ENCODE measurements at places on chromosomes 6 and 20.

DNA sequence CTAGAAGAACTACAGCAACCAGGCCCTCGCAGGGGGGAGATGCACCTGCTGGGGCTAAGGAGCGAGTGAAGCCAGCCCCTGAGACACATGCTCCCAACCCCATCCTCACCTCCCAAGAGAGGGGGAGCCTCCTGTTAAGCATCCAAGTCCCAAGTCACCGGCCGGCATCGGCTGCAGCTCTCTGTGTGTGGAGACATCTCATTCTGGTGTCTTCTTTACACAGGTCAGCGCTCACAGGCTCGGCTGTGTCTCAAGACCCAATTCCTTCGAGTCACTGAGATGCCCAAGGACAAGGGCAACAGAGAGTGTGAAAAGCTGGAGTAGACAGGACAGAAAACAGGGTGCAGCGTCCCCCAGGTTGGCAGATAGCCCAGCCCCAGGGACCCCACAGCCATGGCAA, 21.1 kb upstream of the MRGBP start:
- DNase-seq: no peak

GRCh38 chr20:62370807-62371587, 3.9 kb upstream of the LAMA5 start:
- DNase-seq: peak; percentile 86

DNA sequence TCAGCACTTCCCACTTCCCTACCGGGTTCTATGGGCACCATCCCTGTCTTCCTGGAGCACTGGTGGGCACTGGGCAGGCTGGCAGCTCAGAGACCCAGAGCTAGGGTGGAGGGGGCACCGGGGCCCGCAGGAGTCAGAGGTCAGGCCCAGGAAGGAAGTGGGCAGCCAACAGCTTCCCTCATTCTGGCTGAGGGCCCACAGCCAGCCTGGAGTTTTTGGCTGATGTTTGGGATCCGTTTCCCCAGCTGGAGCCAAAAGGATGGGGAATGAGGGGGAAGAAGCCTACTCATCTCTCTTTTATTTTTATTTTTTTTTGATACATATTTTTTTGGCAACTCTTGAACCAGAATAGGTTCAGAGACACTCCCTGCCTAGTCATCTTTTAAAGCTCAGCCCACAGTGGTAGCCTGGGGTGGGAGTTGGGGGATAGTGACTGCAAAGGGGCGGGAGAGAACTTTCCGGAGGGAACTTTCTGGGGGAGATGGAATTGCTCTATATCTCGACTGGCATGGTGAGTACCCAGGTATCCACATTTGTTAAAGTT, 54.2 kb upstream of the MLN start:
- DNase-seq: no peak

DNA sequence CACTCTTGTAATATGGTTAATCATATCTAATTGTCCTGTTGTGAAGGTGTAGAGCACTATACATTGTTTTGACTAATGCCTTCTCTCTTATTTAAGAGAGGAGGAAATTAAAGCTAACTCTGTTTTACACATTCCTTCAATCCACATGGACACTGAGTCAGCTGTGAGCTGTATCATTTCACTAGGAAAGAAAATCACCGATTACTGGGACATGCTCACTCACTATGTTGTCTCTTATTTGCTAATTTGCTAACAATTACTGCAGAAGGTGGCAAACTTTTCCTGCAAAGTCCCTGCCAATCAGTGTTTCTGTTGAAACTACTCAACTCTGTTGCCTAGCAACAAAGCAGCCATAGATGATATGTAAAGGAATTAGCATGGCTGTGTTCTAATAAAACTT, 98.2 kb downstream of the BCAS1 start:
- no peak for DNase-seq

GRCh38 chr6:125612345-125612846, 137.0 kb upstream of the HEY2 start:
- no peak for DNase-seq

GRCh38 chr6:33324125-33324524, 6.6 kb upstream of the ZBTB22 start:
- no peak for DNase-seq

DNA sequence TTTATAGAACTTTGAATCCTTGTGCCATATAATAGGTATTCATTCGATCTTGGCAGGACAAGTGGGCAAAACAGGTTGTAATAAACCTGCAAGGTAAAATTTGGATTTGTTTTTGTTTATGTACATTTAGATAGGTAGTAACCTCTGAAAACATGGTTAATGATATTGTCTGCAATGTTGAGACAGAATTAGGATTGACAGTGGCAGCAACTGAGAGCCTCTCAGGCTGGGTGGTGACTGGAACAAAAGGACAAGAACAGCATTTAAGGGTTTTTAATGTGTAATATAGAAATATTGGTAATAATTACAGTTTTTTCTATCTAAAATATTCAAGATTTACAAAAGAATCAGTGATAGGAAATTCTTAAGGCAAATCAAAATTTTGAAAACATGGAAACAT, 382.0 kb downstream of the TFAP2B start:
- no peak for DNase-seq

DNA sequence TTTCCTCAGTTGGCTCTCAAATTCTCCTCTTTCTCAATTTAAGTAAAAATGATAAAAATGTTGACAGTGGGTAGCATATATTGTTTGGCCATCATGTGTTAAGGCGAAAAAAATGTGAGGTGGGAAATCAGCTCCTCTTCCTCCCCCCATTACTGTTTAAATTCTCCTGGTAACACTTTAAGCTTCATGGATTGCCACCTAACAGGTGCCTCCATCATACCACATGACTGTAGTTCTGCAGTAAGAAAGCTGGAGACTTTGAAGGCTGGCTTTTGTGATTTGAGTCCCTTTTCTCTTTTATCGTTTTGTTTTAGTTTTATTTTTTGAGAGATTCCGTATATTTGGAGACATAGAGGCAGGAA, 1.2 kb downstream of the ZFAND3 start:
- no peak for DNase-seq

DNA sequence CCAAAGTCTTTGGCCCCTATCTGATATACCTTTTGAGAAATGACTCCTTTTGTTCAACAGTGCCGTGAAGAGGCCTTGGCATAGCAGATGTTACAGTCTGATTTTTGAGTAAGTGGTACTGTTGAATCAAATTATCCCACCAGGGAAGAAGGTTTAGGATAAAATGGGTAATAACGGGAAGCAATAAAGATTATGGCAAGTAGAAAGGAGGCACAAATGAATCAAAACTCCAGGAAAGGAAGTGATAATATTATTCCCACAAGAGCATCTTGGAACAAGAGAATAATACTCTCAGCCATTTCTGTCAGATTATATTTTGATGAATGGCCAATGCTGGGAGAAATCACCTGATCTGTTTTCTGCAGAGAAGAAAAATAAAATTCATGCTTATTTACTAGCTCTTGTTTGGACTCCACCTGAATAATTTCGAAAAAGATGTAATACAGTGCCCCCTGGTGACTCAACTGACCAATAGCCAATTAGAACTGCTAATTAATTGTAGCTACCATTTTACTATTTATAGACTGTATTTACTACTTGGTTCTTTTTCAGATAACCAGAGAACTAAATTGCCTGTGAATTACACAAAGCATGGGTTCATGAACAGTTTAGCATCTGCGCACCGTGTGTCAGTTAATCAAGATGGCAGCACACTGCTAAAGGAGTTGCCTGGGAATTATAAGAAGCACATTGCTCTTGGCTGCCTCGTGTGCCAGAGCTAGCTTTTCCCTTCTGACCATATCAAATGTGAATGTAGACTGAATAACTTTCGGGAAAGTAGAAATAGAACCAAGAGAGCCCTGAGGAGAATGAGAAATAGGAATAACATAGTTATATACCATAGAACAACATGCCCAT, 78.5 kb upstream of the TRDN start:
- DNase-seq: no peak

DNA sequence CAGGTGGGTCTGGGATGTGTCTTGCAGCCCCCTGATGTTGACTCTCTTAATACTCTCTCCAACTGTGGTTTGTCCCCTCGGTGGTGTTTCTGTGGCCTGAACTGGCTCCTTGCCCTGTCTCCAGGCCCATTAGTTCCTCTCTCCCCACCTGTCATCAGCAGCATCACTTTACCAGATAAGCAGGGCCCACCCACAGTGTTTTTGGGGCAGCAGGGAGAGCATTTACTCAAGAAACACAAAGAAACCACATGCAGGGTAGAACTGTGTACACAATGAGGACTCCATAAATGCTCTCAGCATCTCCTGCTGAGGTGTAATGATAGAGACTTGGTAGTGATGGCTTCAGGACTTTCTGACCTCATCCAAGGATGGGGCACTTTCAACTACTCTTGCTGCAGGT, 20.2 kb upstream of the MRPS18A start:
- DNase-seq: no peak

DNA sequence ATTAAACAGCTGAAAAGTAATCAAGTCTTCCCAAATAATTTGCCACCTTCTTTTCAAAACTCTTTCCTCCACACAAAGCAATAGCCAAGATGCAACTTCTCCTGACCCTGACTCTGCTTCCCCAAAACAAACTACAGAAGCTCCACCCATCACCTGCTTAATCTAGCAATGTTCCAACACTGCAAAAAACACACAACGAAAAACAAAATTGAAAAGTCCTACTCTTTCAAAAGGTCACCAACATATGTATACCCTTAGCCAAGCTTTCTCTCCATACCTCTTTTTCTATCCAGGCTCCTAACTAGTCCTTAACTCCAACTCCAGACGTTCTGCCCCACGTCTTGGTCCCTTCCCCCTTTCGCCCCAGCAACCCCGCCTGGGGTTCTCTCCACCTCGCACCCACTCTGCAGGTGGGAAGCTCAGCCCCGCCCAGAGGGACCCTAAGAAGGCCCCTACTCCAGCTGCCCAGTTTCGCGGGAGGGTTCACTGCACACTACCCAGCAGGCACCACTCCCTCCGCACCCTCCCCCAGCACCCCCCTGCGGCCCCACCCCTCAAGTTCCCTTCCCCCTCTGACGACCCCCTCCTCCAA, 717 bp downstream of the CSNK2A1 start:
- peak; percentile 63 for DNase-seq

- no peak for DNase-seq
These were observed 1088.2 kb upstream of the CITED2 start for GRCh38 chr6:140462453-140463311.

GRCh38 chr6:16441262-16441661, 202.9 kb downstream of the GMPR start:
- no peak for DNase-seq

- no peak for DNase-seq
These were observed 42.0 kb downstream of the THEMIS start for GRCh38 chr6:127858727-127859391.

GRCh38 chr6:45605971-45606370, 228.2 kb upstream of the SUPT3H start:
- no peak for DNase-seq

DNA sequence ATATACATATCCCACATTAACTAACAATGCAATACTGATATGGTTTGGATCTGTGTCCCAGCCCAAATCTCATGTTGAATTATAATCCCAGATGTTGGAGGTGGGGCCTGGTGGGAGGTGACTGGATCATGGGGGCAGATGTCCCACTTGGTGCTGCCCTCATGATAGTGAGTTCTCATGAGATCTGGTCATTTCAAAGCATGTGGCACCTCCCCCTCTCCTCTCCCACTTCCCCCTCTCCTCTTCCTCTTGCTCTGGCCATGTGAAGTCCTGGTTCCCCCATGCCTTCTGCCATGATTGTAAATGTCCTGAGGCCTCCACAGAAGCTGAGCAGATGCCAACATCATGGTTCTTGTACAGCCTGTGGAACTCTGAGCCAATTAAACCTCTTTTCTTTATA, 71.2 kb downstream of the FYN start:
- no peak for DNase-seq

GRCh38 chr6:161701056-161701455, 427.2 kb upstream of the AGPAT4 start:
- DNase-seq: no peak

DNA sequence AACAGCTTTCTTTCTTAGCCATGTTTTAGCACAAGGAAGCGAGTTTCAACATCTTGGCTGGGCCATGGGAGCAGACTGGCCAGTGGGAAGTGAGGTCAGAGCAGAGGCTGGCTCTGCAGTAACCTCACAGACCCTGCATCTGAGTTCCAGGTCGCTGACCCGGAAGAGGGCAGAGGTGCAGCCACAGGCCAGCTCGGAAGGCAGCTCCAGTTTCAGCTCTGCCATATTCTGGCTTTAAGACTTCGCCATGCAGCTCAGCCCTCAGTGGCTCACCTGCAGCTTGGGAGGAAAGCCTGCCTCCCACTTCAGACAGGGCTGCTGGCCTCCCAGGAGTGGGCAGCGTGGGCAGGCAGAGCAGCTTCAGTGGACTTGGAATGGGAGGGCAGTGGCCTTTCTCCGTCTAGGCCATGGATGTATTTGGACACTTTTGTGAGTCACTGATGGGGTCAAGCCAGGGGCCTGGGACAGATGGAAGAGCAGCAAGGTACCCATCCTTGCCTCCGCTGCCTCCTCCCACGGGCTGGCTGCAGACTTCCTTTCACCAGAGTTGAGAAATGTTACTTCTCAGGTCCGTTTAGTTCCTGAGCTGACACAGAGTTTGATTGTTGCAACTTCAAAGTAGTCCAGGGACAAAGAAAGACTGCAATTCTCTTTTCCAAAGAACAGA, 18.5 kb downstream of the CST8 start:
- no peak for DNase-seq

DNA sequence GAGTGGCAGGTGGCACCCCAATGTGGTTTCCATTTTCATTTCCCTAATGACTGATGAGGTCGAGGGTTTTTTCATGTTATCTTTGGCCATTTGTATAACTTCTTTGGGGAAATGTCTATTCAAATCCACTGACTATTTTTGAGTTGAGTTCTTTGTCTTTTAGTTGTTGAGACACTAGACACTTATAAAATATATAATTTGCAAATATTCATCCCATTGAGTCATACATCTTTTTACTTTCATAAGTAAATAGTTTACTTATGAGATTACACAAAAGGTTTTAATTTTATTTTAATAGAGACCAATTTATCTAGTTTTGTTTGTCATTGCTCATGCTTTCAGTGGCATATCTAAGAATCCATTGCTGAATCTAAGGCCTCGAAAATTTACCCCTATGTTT, 49.5 kb downstream of the THBS2 start:
- no peak for DNase-seq

GRCh38 chr6:2783188-2783963, 18.2 kb downstream of the WRNIP1 start:
- no peak for DNase-seq

GRCh38 chr6:3678946-3679345, 72.6 kb downstream of the PXDC1 start:
- DNase-seq: no peak

GRCh38 chr6:119821380-119821779, 471.8 kb upstream of the MAN1A1 start:
- DNase-seq: no peak

DNA sequence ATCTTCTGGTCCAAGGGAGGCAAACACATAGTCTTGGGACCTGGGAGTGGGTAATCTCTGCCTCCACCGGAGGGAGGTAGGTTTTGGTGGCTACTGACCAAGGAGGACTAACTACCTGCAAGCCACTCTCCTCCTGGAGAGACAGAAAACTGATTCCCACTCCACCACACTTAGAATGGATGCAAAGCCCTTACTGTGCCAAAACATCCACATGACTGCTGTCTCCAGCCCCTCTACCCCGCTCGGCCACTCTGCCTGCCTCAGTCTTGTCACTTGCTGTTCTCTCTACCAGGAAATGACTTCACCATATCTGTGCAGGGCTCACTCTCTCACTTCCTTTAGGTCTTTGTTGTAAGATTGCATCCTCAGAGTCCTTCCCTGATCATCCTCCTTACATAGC, 129.5 kb upstream of the ARG1 start:
- DNase-seq: no peak
